ENCODE measurements at places on chromosomes 2 and 18.

DNA sequence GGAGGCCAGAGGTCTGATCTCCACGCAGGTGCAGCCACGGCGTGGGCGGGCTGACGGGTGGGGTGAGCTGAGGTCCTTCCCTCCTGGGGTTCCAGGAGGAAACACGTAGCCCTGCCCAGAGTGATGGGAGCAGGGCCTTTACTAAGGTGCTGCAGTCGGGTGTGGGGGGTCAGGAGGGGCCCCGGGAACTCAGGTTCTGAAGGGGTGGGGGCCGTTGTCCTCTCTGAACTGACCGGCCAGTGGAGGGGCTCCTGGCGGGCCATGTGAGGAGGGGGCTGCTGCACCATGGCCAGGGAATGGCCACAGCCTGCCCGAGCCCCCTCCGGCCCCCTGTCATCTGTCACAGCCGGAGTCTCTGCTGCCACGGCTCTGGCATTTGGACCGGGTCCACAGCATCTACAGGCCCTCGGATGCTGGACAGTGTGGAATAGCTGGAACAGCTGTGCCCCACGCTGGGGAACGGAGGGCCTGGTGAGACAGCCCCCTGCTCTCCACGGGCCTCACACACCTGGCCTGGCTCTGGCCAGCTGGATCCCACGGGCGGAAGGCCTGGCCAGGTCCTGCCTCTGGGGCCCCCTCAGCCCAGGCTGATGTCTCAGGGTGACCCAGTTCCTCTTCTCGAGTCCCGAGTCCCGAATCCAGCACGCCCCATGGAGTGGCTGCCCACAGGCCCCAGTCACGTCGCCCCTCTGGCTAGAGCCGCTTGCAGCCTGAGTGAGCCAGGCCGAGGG lies 145.6 kb upstream of the GPC1 start:
- no peak for DNase-seq

GRCh38 chr18:28175930-28176697 lies 816 bp downstream of the CDH2 start:
- DNase-seq = no peak

GRCh38 chr18:35247412-35248249 lies 6.8 kb downstream of the ZNF397 start:
- peak; percentile 11 for DNase-seq

- no peak for DNase-seq
These were observed 111.6 kb downstream of the SMAD7 start for GRCh38 chr18:48838921-48839818.

GRCh38 chr2:163731735-163732134 lies 4.1 kb downstream of the FIGN start:
- DNase-seq = no peak

GRCh38 chr2:28201671-28202180 lies 190.9 kb upstream of the FOSL2 start:
- no peak for DNase-seq

DNA sequence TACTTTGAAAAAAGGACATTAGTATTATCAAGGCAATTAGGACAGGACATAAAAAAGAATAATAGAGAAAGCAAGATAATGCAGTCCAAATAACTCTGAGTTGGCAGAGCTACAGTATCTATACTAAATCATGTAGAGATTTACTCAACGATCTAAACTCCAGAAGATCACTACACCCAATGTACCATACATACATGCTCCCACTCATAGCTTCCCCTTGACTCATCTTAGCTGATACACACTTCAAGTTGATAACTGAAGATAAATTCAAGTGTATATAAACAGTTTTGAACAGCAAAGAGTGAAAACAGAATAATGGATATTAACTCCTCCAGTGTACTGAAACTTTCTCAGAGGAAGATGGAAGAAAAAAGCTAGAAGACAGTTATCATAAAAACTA lies 78.5 kb downstream of the SESTD1 start:
- DNase-seq = no peak

DNA sequence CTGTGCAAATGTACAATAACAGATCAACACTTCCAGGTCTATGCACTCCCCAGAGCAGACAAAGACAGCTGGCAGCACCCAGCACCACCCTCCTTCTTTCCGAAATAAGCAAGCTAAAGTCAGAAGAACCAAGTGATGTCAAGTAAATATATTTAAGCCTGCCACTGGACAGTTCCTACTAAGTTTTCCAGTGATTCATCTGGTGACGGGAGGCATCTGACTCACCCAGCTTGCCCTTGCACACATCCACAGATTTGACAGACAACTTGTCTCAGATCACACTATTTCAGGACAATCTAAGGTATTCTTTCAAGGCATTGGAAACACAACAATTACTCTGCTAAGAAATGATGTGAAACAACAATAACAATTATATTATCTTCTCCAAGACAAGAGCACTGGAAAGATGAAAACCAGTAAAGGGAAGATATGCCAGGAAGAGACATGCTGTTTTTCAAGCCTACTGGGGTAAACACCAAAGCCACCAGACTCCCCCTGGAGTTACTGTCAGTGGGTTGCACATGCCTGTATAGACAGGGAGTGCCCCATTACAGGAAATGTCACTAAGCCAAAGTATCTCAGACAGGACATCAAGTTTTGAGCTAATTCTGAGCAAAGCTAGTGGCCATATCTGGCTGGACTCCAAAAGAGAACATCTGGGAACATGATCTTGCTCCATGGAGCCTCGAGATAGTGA lies 287.9 kb upstream of the KLHL29 start:
- DNase-seq = no peak

- DNase-seq = no peak
These were observed 11.7 kb downstream of the OSBPL6 start for GRCh38 chr2:178205853-178206521.

DNA sequence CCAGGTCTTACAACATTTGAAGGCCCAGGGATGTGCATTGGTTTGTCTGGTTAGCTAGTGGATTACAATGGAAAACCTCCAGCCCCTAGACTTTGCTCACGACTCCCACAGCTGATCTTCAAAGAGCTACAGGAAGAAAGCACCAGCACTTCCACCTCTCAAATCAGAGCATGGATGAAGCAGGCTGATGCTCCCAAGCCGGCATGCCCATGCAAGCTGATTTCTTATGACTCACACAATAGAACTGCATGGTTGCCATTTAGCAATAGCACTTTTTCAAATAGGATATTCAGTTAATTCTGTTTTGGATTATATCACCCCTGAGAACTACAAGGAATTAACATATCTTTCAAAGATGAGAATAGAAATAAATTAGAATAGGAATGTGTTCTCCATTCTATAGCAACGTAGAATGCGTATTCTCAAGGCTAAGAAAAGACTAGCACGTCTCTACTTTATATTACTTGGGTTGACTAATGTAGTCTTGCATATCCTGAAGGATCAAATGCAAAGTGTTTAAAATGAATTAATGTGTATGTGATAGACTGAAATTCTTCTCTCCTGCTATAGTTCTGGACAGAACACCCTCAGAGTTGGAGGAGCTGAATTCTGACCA lies 292.4 kb downstream of the TRIB2 start:
- no peak for DNase-seq

DNA sequence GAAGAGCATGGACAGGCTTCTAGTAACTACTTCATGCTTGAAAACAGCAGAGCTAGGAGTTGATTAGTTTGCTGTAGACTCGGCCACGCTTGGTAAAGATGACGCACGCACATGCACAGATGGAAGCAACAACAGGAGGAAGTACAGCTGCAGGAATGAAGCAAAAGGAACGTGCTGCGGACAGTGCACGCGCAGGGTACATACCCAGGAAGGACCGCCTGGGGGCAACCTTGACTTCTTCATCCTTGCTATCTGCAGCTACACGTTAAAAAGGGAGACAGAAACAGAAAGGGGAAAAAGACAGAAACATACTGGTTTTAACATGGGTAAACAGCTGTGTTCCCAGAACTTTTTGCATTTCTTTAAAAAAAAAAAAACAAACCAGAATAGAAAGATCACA lies 17.7 kb downstream of the SLC66A2 start:
- DNase-seq = no peak

DNA sequence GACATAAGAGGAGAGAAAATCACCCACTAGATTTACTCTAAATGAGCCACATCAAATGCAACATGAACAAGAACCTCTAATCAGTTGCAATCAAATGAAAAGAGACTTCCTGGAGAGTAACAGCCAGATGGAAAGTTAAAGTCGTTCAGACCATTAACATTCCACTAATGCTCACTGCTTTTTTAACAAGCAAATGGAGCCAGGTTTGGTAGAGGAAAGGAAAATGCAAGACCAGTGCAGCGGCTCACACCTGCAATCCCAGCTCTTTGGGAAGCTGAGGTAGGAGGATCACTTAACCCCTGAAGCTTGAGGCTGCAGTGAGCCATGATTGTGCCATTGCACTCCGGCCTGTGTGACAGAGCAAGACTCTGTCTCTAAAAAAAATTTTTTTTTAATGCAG lies 48.5 kb downstream of the CACNB4 start:
- DNase-seq = no peak

DNA sequence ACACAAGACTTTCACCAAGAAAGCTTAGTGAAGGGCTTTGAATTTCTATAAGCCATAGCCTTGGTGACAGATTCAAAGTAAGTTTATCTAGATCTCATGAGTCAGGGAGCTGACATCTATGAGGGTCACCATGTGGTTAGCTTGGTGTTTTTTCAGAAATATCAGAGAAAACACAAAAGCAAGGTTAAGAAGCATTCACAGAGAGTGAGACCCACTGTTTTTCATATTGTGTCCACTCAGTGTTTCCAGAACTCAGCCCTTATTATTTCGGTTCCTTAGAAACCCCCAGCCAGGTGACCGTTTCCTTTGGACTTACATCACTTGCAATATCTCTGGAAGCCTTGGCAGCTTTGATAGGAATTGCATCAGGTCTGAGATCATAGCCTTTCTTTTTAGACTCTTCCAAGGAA lies 76.6 kb downstream of the NEB start:
- DNase-seq = no peak

- no peak for DNase-seq
These were observed 343.8 kb downstream of the SETBP1 start for GRCh38 chr18:45024357-45025088.

DNA sequence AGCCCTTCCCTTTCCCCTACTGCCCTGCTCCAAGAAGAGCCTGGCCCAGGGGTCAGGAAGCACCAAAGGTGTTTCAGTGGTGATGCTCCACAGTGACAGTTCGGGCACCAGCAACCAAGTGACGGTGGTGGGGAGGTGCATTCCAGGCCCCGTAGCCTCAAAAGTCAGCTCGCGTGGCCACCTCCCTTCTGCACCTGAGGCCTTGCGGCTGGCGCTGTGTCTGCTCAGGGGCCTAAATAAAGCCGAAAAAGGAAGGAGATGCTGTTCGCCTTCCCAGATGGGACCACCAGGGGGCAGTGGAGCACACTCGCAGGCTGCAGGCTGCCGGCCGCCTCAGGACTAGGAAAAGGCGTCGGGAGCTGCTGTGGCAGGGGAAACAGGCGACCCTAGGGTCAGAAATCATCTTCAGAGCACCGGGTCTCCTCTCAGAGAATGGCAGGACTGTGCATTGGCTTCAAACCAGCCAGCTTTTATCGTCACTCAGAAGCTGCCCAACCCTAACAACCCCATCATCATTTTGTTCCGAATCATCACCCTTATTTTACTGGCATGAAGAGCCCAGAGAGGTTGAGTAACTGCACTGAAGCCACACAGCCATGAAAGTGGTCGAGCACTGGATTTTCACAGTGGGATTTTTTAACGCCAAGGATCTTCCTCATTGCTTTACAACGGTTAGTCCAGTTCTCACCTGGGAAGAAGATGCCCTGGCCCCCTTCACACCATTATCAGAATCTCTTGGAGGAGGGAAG lies 213.0 kb upstream of the CELF4 start:
- peak; percentile 2 for DNase-seq

DNA sequence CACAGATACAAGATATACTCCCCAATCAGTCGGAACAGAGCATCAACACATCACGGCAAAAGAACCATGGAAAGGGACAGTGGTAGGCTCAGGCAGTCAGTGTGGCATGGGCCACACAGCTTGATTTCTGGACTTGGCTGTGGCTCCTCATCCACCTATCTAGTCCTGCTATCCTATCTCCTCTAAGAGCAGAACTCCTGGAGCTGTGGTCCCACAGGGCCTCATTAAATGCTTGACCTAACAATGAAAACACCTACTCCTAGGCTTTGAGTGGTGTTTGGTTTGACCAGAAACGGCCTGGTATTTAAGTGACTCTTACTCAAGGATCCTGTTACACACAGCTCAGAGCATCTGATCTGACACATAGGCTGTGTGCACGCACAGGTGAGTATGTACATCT lies 33.6 kb upstream of the SMAD2 start:
- no peak for DNase-seq

DNA sequence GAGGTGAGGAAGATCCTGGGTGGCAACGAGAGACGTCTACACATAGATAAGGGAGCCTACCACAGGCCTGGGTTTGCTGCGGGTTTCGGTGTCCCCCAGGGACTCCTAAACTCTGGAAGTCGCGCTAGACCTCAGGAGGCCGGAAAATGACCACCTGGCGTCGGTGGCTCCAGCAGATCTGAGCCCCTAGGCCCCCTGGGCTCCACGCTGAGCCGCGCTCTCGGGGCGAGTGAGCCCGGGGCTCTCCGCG lies 987 bp upstream of the DLX1 start:
- no peak for DNase-seq

DNA sequence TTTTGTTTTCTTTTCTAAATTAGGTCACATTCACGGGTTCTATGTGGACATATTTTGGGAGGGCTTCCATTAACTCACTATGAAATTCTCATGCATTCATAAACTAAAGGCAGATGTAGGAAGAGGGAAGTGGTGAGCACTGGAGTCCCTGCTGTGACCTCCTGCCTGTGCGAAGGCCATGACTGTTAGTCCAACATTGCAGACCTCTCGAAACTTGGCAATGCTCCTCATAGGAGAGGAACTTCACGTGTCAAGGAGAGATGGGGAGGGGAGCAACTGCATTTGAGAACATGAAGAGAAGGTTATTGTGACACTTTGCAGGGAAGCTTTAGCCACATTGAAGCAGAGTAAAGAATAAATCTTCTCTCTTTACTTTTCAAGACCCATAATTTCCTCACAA lies 126.4 kb upstream of the HNMT start:
- no peak for DNase-seq

DNA sequence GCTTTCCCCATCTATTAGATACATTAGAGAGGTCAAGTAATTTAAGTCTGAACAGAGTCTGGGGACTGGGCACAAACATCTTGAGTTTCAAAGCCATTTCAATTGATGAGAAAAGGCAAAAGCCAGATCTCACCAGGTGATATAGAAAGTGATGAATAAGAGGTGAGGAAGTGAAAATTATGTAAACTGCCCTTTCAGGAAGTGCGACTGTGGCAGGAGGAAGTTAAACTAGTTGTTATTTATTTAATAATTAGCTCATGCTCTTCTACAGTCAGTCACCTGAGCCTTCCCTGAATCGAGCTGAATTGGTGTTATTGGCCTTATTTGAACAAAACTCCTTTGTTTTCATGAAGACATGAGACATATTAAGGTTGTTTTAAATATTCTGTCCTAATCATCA lies 115.1 kb downstream of the CDH20 start:
- DNase-seq = no peak

DNA sequence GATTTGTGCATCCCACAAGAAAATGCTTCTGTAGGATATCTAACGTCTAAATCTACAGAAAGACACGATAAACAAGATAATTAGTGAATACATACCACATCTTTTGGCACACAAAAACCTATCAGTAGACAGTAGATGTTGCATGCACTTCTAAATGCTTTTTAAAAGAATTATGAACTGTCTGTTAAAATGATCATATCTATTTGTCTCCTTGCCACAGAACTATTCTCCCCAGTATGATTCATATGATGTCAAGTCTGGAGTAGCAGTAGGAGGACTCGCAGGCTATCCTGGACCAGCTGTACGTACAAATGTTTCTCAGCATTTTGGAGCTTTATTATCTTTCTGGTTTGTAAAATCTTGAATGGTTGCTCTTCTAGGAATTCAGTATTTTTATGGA lies 12.7 kb downstream of the COL3A1 start:
- DNase-seq = no peak

Data from CD4-positive, alpha-beta T cell treated with Interleukin-1 beta for 1 hour (primary cell).